Immature natural killer cell (primary cell): ENCODE measurements at places on chromosomes 4 and X. TPM values are rescaled to one million over a fixed set of nuclear protein-coding genes. Genes with fewer than 3 reads are reported as not detected.

DNA sequence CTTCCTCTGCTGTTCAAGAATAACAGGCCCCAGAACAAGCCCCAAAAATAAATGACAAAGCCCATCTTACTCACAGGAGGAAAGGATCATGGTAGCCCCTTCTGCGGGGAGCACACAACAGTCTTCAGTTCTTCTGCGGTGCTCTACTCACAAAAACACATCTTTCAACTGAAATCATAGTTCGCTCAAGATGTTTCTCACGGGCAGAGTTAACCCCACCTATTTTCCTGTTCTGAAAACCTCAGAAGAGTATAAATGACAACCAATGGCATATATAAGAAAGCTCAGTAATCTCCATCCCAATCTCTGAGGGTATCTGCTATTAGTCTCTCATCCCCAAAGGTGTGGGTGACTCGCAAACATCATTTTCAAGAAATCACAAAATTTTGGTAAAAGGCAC lies at the start of gene TXK:
Gene TXK, minus strand, starts transcription at position 170 of the 400 bp plus-strand sequence. Its CDS starts 80 bp downstream, at position 90.
- H3K4me1 ChIP-seq, result peaks cover 55% of the 10 kb centered on the region
- peaks cover 17% of the 10 kb centered on the region for H3K27me3 ChIP-seq
- H3K36me3 ChIP-seq, result peaks cover 17% of the 10 kb centered on the region
- peak within 1 kb of the TSS; percentile 98 for H3K27ac ChIP-seq
- H3K4me3 ChIP-seq, result peak within 1 kb of the TSS; percentile 94

DNA sequence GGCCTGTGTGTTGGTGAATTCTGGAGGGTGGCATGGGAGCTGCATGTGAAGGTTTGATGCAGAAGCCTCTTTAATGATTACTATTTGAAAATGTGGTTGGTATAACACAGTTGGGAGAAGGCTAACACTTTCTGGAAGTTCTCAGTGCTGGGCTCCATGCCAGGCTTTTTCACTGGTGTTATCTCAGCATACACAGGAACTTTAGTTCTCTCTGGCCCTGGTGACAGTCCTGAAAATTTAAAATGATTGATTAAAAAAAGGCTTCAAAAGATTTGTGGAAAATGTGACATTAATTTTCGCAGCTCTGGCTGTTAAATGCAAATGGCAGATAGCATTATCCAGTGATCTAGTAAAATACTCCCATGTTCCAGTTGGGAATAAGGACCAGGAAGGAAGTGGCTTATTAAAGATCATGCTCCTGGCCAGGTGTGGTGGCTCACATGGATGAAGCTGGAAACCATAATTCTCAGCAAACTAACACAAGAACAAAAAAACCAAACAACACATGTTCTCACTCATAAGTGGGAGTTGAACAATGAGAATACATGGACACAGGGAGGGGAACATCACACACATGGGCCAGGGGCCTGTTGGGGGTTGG lies 36.6 kb downstream of the DIPK2B start:
- no peaks in the 10 kb centered on the region for H3K4me1 ChIP-seq
- H3K4me3 ChIP-seq, result no peak overlapping the region
- no peak overlapping the region for H3K27ac ChIP-seq

The AFM gene
- not detected for polyA plus RNA-seq

DNA sequence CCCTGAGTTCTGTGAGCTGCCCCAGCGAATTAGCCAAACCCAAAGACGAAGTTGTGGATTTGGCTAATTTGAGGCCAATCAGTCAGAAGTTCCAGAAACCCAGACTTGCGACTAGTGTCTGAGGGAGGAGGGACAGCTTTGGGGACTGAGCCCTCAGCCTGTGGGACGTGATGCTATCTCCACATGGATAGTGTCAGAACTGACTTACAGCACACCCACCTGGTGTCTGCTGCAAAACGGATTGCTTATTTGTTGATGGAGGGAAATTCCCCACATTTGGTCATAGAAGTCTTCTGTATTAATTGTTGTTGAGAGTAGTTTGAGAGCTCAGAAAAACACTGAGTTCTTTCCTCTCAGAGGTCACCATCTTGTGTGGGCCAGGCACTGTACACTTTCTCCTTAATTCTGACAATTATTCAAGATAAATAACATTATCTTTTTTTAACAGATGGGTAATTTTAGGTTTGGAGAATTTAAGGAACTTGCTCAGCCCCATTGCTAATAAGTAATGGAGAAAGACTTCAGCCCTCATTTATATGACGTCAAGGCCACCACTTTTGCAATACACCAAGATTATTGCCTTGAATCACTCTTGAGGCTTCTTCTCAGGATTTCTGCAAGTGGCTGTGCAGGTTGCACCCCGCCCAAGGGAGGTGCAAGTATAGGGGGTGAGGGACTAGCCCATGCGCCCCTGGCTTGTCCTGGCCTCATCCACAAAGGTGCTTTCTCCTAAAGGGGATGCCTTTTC lies 16.7 kb downstream of the CLRN2 start:
- no peaks in the 10 kb centered on the region for H3K36me3 ChIP-seq
- H3K4me1 ChIP-seq, result no peaks in the 10 kb centered on the region
- DNase-seq, result no peak
- no peaks in the 10 kb centered on the region for H3K27me3 ChIP-seq
- H3K27ac ChIP-seq, result no peak overlapping the region
- no peak overlapping the region for H3K4me3 ChIP-seq

The SSX2 gene
- polyA plus RNA-seq, result not detected

DNA sequence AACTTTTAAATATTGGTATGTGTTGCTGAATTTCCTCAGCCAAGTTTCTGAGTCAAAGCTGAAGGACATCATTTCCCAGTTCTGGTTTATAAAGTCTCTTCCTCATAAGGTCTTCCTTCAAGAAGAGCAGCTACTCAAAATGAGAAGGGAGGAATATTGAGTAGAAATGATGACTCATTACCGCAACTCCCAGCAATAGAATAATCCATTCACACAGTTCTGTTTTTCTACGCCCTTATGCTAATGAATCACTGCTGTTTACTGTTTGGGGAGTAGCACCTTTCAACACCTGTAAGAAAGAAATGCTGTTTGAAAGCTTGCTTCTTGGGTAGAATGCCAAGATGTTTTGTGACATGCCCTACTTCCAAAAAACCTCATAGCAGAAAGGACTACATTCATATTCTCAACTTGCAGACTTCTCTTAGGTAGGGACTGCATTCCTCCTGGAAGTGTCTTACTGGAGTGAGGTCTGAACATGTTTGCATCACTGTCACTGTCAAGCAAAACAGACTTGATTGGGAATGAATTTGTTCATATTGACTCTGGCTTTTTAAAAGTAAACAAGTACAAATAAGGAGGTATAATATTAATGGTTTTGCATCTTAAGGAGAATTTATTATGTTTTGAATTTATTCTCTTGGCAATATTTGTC lies 147.2 kb upstream of the BANK1 start:
- no peaks in the 10 kb centered on the region for H3K4me1 ChIP-seq
- no peaks in the 10 kb centered on the region for H3K27me3 ChIP-seq
- no peaks in the 10 kb centered on the region for H3K36me3 ChIP-seq
- no peak overlapping the region for H3K27ac ChIP-seq

GRCh38 chr4:150354214-150354796 lies 227.6 kb upstream of the MAB21L2 start:
- DNase-seq, result no peak
- no peak overlapping the region for H3K27ac ChIP-seq
- no peaks in the 10 kb centered on the region for H3K27me3 ChIP-seq
- peaks cover 7% of the 10 kb centered on the region for H3K4me1 ChIP-seq

The TMEM156 gene
- 31.9 TPM for polyA plus RNA-seq

The SAP30 gene
- polyA plus RNA-seq, result 3.5 TPM

DNA sequence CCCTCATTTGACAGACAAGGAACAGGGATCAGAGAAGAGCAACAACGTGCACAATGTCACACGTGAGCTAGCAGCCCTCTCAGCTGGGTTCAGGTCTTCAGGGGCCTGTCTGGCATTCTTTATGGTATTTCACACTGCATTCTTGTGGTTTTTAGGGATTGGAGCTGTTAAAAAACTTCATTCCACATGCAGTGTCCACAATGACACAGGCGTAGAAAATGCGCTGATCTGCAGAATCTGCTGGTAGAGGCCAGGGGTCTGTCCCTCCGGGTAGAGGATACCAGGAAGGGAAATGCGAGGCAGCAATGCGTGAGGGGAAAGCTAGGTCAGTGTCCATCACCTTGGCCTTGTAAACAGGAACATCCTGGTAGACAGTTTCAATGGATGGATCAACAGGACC lies 36.6 kb downstream of the MAP7D3 start:
- H3K4me1 ChIP-seq, result no peaks in the 10 kb centered on the region
- no peak for DNase-seq
- H3K36me3 ChIP-seq, result peaks cover 7% of the 10 kb centered on the region
- peaks cover 9% of the 10 kb centered on the region for H3K27me3 ChIP-seq

- DNase-seq, result no peak
- H3K4me3 ChIP-seq, result no peak overlapping the region
- H3K27me3 ChIP-seq, result no peaks in the 10 kb centered on the region
Measured at GRCh38 chr4:138406876-138407275, 164.7 kb upstream of the SLC7A11 start.

DNA sequence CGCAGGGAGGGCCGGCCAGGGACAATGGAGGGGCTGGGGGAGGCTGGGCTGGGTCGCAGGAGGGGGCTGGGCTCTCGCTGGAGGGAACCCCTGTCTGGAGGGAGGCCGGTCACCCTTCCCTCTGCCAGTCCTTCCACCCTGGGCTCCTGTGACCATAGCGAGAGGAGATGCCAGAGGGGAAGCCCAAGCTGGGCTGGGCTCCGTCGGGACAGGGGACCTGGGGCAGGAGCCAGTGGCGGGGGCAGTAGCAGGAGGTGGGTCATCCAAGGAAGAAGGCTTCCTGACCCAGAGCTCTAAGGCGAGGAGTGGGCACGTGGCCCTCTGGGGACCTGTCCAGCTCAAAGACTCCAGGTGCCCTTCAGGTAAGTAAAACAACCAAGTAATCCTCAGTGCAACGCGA lies 16.9 kb downstream of the CTAG1B start:
- DNase-seq, result no peak
- H3K4me1 ChIP-seq, result peaks cover 10% of the 10 kb centered on the region
- no peak overlapping the region for H3K27ac ChIP-seq
- peaks cover 7% of the 10 kb centered on the region for H3K27me3 ChIP-seq

GRCh38 chr4:55386073-55386472 lies 9.7 kb upstream of the TMEM165 start:
- no peak overlapping the region for H3K4me3 ChIP-seq
- peaks cover 3% of the 10 kb centered on the region for H3K27me3 ChIP-seq
- H3K36me3 ChIP-seq, result no peaks in the 10 kb centered on the region
- no peak overlapping the region for H3K27ac ChIP-seq
- DNase-seq, result no peak

The GYG2 gene
- not detected for polyA plus RNA-seq

GRCh38 chrX:130060122-130061069 lies 49.9 kb downstream of the ELF4 start:
- peak; percentile 82 for DNase-seq
- H3K27ac ChIP-seq, result peak overlapping the region; percentile 17
- H3K4me3 ChIP-seq, result peak overlapping the region; percentile 72
- H3K4me1 ChIP-seq, result peaks cover 10% of the 10 kb centered on the region
- no peaks in the 10 kb centered on the region for H3K27me3 ChIP-seq

The RAB9A gene
- 48.0 TPM for polyA plus RNA-seq

DNA sequence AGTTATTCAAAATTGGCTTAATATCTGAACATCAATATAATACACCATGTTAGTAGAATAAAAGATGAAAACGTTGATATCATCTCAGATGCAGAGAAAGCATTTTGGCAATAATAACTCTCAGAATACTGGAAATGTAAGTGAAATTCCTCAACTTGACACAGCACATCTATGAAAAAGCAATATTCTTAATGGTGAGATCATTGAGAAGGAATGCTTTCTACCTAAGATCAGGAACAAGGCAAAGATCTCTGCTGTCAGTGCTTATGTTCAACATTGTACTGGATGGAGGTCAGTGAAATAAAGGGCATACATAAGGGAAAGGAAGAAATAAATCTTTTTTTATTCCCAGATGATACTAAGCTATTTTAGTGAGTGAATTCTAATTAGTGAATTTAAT lies 40.6 kb downstream of the MRPL1 start:
- H3K27me3 ChIP-seq, result no peaks in the 10 kb centered on the region
- H3K27ac ChIP-seq, result no peak overlapping the region
- no peak overlapping the region for H3K4me3 ChIP-seq
- peaks cover 16% of the 10 kb centered on the region for H3K36me3 ChIP-seq

The ING2 gene
- polyA plus RNA-seq, result 9.7 TPM

GRCh38 chr4:105978684-105979296 lies 83.5 kb downstream of the NPNT start:
- H3K4me3 ChIP-seq, result no peak overlapping the region
- H3K27me3 ChIP-seq, result no peaks in the 10 kb centered on the region
- no peak for DNase-seq

- H3K36me3 ChIP-seq, result peaks cover 4% of the 10 kb centered on the region
- DNase-seq, result no peak
- H3K27me3 ChIP-seq, result no peaks in the 10 kb centered on the region
- H3K4me1 ChIP-seq, result no peaks in the 10 kb centered on the region
- no peak overlapping the region for H3K27ac ChIP-seq
Measured at GRCh38 chr4:9971711-9972110, 49.6 kb downstream of the SLC2A9 start.

GRCh38 chr4:121192480-121192879 lies 28.4 kb upstream of the TNIP3 start:
- H3K4me1 ChIP-seq, result peaks cover 55% of the 10 kb centered on the region
- H3K36me3 ChIP-seq, result no peaks in the 10 kb centered on the region
- H3K4me3 ChIP-seq, result peak overlapping the region; percentile 69
- peak; percentile 41 for DNase-seq
- no peak overlapping the region for H3K27ac ChIP-seq

The RPA4 gene
- 0.49 TPM for polyA plus RNA-seq

The AMOT gene
- polyA plus RNA-seq, result 5.0 TPM

The TCEAL4 gene
- polyA plus RNA-seq, result 1.6 TPM

The CD99L2 gene
- polyA plus RNA-seq, result 25.2 TPM

DNA sequence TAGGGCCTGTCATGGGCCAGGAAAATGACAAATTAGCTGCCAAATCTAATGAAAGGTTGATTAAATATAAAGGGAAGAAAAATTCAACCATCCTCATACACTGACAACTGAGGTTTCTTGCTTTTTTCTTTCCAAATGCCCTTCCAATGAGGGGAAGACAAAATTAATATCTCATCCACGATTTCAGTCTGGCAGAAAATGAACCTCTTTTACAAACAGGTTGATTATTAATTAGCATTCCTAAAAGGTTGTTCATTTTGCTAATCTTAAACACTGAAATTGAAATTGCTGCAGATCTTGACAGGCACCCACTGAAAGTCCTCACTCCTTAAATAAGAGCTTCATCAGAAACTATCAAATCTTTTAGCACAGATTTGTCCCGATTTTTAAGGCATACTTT lies 45.5 kb downstream of the NPFFR2 start:
- H3K36me3 ChIP-seq, result no peaks in the 10 kb centered on the region
- DNase-seq, result no peak
- H3K4me3 ChIP-seq, result no peak overlapping the region
- H3K27ac ChIP-seq, result no peak overlapping the region

GRCh38 chr4:52912608-52913007 lies 50.5 kb downstream of the RASL11B start:
- no peak for DNase-seq
- no peaks in the 10 kb centered on the region for H3K36me3 ChIP-seq
- H3K27ac ChIP-seq, result no peak overlapping the region
- H3K27me3 ChIP-seq, result peaks cover 2% of the 10 kb centered on the region
- no peak overlapping the region for H3K4me3 ChIP-seq

- DNase-seq, result no peak
- no peak overlapping the region for H3K4me3 ChIP-seq
- H3K27ac ChIP-seq, result no peak overlapping the region
- H3K4me1 ChIP-seq, result no peaks in the 10 kb centered on the region
- H3K27me3 ChIP-seq, result no peaks in the 10 kb centered on the region
- peaks cover 29% of the 10 kb centered on the region for H3K36me3 ChIP-seq
Measured at GRCh38 chr4:182875453-182876405, 41.5 kb downstream of the DCTD start.
